Non-pigmented ciliary epithelial cell (primary cell): ENCODE measurements at places on chromosomes 16 and 17.

DNA sequence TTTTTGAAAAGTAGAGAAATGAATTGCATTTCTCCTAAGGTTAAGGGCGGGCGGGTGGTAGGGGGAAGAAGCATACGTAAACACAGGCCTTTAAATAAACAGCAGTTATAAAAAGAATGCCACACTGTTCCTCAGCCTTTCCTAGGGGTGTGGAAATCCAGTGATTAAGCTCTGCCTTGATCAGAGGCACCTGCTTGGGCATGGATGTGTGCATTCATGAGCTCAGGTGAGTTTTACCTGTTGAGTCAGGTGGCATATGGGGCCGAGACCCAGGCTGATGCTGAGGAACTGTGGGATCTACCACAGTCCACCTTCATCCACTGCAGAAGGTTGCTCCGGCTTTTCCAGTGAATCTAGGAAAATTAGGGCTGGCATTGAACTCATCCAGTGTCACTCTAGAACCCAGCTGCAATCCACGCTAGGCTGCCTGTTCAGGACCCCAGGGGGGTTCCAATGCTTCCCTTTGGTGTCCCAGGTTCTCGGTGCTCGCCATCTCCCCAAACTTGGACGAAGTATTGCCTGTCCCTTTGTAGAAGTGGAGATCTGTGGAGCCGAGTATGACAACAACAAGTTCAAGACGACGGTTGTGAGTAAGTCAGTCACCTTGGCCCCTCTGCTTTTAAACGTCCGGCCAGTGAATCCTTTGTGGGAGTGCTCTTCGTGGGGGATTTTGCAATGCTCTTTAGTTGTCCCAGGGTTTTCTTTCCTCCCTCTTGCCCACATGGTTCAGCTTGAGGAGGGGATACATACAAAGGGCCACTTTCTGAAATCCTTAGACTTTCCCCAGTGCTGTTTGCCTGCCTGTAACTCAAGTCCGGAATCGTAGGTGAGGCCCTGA is 72.7 kb downstream of the SDR42E1 start:
- no peak for DNase-seq

DNA sequence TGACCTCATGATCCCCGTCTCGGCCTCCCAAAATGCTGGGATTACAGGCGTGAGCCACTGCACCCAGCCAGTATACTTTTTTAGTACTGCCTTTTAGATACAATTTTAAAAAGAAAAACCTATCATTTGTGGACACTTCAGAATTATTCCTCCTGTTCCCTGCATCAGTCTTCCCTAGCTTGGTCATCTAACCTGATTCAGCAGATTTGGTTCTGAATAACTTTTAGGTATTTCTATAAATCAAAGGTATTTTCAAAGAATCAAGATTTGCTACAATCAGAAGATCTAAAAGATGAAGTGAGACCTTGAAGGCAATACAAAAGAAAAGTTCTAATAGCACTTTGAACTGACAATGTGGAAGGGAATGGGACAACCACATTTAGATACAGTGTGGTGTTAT is 30.0 kb downstream of the MBTD1 start:
- no peak for DNase-seq

- no peak for DNase-seq
Observed at GRCh38 chr17:2965621-2966595, 97.5 kb downstream of the OR1D5 start.

DNA sequence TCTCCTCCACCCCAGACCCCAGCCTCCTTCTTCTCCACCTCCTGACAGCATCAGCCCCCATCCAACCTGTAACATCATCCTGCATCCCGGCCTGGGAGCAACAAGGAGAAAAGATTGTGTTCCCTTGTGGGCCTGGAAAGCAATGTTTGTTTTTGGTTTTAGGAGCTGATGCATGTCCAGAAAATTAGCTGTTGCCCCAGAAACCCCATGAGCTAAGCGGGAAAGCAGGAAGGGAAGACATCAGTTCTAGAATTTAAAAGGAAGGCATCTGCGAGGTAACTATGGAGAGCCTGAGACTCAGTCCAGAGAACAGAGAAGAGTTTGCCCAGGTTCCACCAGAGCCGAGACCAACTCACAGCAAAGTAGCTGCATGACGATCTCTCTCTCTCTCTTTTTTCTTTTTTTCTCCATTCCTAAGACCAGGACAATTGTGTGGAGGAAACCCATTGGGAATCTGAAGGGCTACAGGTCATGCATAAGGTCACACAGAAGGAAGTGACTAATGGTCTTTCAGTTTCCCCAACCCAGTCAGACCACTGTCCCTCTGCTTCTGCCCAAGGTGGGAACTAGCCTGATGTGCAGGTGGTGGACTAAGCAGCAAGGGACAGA is 124.4 kb downstream of the SLC39A11 start:
- DNase-seq: no peak
